Stimulated activated naive CD8-positive, alpha-beta T cell treated with anti-CD3 and anti-CD28 coated beads, Interleukin-15, amount 100 ng/mL, for 72 hours (primary cell): ENCODE measurements at places on chromosomes 4 and X.

- no peak for DNase-seq
Measured at GRCh38 chr4:182711211-182711610, 206.0 kb downstream of the DCTD start.

- no peak for DNase-seq
Measured at GRCh38 chr4:17436750-17437090, 75.2 kb downstream of the QDPR start.

DNA sequence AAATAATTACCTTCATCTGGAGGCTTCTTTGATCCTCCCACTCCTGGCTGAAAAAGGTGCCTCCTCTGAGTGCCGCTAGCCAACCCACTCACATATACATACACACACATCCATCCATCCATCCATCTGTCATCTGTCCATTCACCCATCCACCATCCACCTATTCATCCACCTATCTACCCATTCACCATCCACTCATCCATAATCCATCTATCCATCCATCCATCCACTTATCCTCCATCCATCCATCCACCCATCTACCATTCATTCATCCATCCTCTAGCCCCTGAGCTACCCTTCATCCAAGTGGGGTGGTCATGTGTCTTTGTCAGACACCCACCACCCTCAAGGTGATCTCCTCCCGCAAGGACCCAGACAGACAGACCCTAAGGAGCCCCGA lies 181.5 kb upstream of the PSAPL1 start:
- DNase-seq: no peak

- DNase-seq: no peak
Measured at GRCh38 chrX:22395372-22395771, 122.7 kb downstream of the CBLL2 start.

GRCh38 chrX:154594491-154594890 lies 9.6 kb downstream of the CTAG1A start:
- DNase-seq: no peak

DNA sequence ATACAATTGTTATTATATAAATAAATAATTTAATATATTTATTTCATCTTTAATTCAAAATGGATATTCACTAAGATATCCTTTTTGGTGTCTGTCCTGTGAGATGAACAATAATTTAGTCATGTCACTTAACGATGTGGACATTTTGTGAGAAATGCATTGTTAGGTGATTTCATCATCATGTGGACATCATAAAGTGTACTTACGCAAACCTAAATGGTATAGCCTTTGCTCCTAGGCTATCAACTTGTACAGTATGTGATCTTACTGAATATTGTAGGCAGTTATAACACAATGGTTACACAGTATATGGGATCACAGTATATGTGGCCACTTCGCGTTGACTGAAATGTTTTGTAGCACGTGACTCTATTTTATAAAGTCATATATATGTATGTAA lies 20.2 kb upstream of the CHRNA9 start:
- no peak for DNase-seq

DNA sequence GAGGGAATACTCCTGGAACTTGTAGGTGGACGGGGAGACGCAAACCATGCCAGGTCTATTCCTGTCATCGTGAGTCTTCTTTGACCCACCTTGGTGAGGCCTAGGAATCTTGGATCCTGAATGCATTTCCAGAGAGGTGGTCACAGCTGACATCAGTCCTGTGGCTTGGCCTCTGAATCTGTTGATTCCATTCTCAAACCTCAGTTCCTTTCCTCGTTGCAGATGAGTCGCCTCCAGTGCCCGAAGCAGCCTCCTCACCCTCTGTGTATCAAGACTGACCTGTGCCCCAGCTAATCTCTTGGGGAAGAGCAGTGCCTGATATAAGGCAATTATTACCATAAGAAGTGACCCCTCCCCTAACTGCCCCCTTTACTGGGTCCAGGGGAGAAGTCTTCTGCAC lies 118.1 kb downstream of the SMIM20 start:
- DNase-seq: no peak

DNA sequence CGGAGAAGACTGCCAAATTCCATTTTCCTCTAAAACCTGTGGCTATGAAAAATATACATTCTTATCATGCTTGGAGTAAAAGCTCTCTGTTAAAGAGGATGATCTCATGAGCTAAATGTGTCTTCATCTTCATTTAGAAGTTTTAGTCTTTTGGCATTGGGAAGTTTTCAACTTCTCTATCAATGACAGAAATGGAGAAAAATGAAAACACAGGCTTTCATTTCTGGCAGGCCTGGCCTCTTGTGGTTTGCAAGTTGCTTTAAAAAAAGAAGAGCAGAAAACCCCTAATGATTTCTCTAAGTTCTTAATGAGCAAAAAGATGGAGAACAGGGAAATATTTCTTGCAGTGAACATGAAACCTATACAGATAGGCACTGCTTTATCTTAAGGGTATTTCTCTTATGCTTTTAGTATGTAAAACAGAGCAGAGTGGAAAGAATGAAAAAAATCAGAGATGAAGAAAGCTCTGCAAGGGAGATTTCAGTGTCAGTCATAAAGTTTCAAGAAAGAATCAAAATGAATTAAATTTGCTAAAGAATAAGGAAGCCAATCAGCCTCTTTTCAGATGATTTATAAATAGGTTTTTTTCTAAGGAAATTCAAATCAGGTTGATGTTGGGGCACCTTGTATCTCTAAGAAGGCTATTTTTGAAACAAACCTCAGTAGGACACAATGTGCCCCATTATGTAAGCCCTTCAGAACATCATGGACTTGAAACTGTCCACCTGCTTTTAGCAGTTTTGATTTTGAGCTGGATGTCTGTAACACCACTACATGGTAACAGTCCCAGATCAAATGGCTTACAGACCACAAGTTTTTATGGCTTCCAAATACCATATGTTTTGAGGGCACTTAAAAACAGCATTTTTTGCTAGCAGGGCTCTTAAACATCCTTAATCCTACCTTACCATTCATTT lies 225.0 kb downstream of the GRIA3 start:
- DNase-seq: no peak

DNA sequence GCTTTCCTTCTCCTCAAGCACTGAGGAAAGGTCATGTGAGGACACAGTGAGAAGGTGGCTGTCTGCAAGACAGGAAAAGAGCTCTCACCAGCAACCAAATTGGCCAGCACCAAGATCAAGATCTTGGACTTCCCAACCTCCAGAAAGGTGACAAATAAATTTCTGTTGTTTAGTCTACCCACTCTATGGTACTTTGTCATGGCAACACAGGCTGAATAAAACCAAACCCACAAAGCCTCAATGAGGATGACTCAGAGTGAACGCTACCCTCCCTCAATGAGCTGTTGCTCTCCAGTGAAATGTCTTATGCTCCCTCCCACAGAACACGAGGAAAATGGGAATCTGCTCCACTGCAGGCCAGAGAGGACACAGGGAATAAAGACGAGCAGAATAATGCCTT lies 244.1 kb downstream of the RAB28 start:
- no peak for DNase-seq

GRCh38 chrX:47625365-47625764 lies 4.4 kb downstream of the CFP start:
- no peak for DNase-seq

DNA sequence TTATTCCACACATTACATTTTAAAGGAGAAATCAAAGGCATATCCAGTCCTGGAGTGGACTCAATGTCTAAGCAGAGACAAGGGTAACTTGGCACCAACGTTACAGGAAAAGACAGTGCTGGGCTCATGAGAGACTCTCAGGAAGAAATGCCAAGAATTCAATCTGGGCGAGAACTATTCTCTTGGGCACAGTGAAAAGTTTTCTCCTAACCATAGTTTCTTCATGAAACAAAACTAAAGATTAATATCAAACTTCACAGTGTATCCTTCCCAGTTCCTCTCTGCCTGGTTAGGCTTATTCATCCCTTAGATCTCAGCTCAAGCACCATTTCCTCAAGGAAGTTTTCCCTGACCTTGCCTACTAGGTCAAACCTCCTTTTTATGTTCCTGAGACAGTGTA lies 109.4 kb upstream of the TLL1 start:
- no peak for DNase-seq

DNA sequence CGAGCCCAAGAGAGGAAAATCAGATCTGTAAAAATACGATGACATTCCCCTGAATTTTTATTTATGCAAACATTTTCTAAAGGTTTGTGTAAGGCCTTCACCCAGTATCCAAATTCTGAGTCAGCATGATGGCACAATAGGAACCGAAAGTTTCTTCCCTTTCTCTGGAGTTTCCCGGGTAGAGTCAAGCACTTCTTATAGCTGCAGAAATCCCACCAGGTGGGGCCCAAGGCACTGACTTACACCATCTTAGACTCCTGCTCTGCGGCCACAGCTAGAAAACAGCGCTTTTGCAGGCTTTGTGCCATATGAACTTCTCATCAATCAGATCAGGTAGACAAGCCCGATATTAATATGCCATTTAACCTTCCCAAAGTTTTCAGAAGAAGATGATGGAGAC lies 13.4 kb downstream of the LEF1 start:
- DNase-seq: no peak

DNA sequence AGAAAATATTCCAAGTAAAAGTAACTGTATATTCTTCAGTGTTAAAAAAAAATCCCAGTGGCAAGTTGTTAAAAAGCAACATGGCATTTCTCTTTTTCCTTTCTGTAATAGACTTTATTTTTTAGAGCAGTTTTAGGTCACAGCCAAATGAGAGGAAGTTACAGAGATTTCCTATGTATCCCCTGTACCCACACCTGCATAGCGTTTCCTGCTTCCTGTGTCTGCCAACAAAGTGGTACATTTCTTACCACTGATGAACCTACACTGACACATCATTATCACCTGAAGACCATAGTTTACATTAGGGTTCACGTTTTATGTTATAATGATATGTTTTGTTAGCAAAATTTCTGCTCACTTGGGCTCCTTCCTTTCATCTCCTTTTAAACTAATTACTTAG lies 124.7 kb downstream of the GPAT3 start:
- DNase-seq: no peak

DNA sequence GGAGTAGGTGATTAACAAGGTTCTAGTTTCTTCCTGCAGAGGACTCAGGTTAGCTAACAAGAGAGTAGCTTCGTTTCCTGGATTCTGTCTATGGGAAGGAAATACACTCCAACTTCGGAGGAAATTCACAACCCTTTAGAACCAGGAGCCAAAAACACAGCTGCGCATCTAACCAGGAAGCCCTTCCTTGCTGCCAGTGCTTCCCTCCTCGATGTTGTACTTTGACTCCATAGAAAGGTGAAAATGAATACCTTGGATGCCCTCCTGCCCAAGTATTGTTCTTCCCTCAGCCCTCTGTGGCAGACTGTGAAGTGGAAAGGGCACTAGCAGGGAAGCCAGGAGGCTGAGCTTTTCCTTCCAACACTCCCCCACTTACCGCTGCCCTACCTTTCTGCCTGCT lies 35.1 kb downstream of the AKAP4 start:
- no peak for DNase-seq

GRCh38 chrX:3713937-3714434 lies 537 bp upstream of the PRKX start:
- DNase-seq: no peak

GRCh38 chr4:32768664-32769389 lies 2048.7 kb downstream of the PCDH7 start:
- DNase-seq: no peak

GRCh38 chrX:102697494-102697893 lies 14.8 kb upstream of the GPRASP2 start:
- DNase-seq: no peak

- DNase-seq: no peak
Measured at GRCh38 chr4:132387060-132387459, 762.0 kb upstream of the PCDH10 start.

- DNase-seq: no peak
Measured at GRCh38 chr4:15930314-15930713, 8.2 kb downstream of the FGFBP1 start.

- DNase-seq: no peak
Measured at GRCh38 chr4:112156553-112156952, 11.3 kb downstream of the FAM241A start.

GRCh38 chr4:176102414-176103063 lies 36.9 kb downstream of the WDR17 start:
- no peak for DNase-seq
